Stimulated activated CD4-positive, alpha-beta T cell treated with anti-CD3 and anti-CD28 coated beads, TNF-alpha, amount 100 ng/mL, for 24 hours (primary cell): ENCODE measurements at places on chromosomes 4 and X.

GRCh38 chr4:2049811-2050210 is 9.3 kb upstream of the NAT8L start:
- no peak for DNase-seq

GRCh38 chr4:112979881-112980421 is 69.5 kb upstream of the ANK2 start:
- no peak for DNase-seq

- DNase-seq, result no peak
These were observed 25.7 kb upstream of the SHISA3 start for GRCh38 chr4:42371305-42372252.

- DNase-seq, result no peak
These were observed 9.8 kb upstream of the ACOT9 start for GRCh38 chrX:23752740-23753415.

GRCh38 chr4:111016416-111016815 is 393.5 kb upstream of the PITX2 start:
- DNase-seq, result no peak

DNA sequence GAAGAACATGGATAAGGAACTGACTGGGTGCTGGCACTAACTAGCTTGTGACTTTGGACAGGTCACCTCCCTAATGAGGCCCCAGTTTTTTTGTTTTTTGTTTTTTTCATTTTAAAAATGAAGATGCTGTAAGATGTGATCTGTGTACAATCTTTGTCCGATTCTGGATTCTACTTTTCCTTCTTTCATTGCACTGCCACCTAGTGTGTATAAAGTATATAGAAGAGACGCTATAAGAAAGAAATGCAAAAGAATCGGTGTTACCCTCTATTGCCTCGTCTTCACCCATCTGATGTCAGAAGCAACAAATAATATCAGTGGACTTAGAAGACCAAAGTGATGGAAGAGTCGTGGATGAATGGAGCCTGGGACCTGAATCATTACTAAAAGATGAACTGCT is 58.6 kb upstream of the P2RY10 start:
- DNase-seq, result no peak

GRCh38 chr4:105067946-105068345 is 78.7 kb upstream of the TET2 start:
- DNase-seq, result no peak
